Heart right ventricle (tissue), 16 donors: ENCODE measurements at places on chromosomes 1 and 21. TPM values are rescaled to one million over a fixed set of nuclear protein-coding genes. Genes with fewer than 3 reads are reported as not detected.

Gene FMO2
- 7.6 TPM for polyA plus RNA-seq

Gene TMEM125
- polyA plus RNA-seq, result not detected

DNA sequence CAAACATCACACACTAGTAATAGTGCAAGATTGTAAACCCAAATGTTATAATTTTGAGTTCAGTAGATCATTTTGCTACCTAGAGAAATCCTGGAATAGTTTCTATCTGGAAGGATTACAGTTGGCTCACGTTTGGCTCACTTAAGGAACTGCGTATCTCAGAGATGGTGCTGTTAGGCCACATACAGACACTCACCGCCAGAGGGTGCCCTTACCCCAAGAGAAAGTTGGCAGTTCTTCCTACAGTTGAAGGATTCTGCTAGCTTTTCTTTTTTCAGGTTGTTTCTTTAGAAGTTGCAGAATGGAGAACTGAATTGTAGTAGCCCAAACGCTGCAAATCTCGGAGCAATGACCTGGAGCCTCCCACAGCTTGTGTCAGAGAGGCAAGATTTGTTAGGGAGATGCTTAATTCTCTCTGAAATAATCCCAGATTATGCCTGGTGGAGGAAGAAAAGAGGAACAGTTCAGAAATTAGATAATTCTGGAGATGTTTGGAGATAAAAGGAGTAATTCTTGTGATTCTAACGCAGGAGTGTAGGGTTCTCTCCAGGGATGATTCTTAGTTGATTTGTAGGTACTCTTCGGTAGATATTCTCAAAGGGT lies 87.9 kb upstream of the PAPPA2 start:
- peak; percentile 66 for DNase-seq

GRCh38 chr1:194013561-194013960 lies 827.1 kb upstream of the B3GALT2 start:
- no peak for DNase-seq

- no peak for DNase-seq
Observed at GRCh38 chr1:38117444-38117887, 70.9 kb upstream of the POU3F1 start.

- DNase-seq, result no peak
Observed at GRCh38 chr1:167881069-167881468, 32.9 kb downstream of the ADCY10 start.

DNA sequence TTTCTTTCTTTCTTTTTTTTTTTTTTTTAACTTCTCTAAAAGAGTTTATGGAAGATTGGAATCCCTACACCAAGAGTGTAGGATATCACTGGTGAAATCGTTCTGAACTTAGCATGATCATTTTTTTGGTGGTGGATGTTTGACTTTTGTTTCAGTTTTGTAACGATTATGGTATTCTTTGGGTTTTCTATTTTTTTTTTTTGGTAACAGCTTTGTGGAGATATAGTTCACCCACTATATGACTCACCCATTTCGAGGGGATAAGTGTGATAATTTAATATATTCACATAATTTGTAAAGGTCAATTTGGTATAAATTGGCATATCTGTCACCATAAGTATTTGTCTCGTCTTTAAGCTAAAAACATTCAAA lies 29.2 kb downstream of the AGPAT3 start:
- DNase-seq, result no peak
